ENCODE measurements at places on chromosomes 2 and 18. TPM values are rescaled to one million over a fixed set of nuclear protein-coding genes. Genes with fewer than 3 reads are reported as not detected.

- peak overlapping the region; percentile 75 for H3K27ac ChIP-seq
- H3K4me1 ChIP-seq: peaks cover 15% of the 10 kb centered on the region
- no peaks in the 10 kb centered on the region for H3K36me3 ChIP-seq
- DNase-seq: no peak
- H3K4me3 ChIP-seq: no peak overlapping the region
These were observed 916 bp upstream of the OSBPL1A start for GRCh38 chr18:24398540-24398939.

- H3K27me3 ChIP-seq: no peaks in the 10 kb centered on the region
- no peak overlapping the region for H3K27ac ChIP-seq
- peaks cover 13% of the 10 kb centered on the region for H3K4me1 ChIP-seq
These were observed 72.1 kb downstream of the AP1S3 start for GRCh38 chr2:223765221-223765785.

- peaks cover 43% of the 10 kb centered on the region for H3K36me3 ChIP-seq
- no peaks in the 10 kb centered on the region for H3K27me3 ChIP-seq
- no peaks in the 10 kb centered on the region for H3K4me1 ChIP-seq
These were observed 35.7 kb downstream of the THUMPD2 start for GRCh38 chr2:39743269-39743776.

DNA sequence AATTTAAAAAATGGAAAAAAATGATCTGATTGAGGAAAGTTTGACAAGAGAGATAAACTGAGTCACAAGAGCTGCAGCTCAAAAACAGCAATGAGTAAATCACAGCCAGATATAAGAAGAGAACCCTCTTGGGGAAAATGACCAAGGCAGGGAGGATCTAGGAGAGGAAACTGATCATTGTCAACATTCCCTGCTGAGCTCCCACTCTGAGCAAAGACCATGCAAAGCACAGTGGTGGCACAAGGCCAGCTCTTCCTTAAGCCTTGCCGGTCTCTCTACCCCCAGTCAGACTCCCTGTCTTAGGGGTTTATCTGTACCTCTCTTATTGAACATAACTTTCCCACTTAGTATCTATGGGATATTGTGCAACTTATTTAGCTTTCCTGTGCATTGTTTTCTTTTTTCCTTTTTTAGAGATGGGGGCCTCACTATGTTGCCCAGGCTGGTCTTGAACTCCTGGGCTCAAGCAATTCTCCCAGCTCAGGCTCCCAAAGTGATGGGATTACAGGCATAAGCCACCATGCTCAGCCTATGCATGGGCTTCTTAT is 54.0 kb upstream of the PPP1CB start:
- no peaks in the 10 kb centered on the region for H3K36me3 ChIP-seq
- no peak for DNase-seq
- H3K4me1 ChIP-seq: no peaks in the 10 kb centered on the region
- no peaks in the 10 kb centered on the region for H3K27me3 ChIP-seq
- no peak overlapping the region for H3K27ac ChIP-seq
- H3K4me3 ChIP-seq: no peak overlapping the region

- H3K36me3 ChIP-seq: no peaks in the 10 kb centered on the region
- peak within 1 kb of the TSS; percentile 48 for H3K4me3 ChIP-seq
- H3K27ac ChIP-seq: no peak within 1 kb of the TSS
- no peaks in the 10 kb centered on the region for H3K4me1 ChIP-seq
- DNase-seq: no peak
These were observed at the start of gene SCN9A for GRCh38 chr2:166375736-166376487. SCN9A (minus strand) TSS chr2:166375944; CDS start chr2:166311756, 64,188 bp downstream.

DNA sequence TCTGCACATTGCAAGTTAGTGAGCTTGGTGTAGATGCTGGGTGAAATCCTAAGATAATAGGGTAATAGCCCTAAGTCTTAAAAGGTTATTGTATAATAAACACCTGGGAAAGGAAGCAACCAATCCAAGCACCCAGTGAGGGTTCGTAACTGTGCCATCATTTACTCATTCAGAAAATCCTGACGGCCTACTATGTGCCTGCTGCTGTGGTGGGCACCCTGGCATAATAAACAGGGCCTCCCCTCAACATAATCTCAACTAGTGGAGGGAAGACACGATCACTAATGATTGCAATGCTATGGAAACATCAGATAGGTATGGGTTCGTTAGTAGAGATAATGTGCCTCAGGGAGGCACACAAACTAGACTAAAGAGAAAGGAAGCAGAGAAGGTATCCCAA is 48.9 kb upstream of the CCDC85A start:
- no peak for DNase-seq
- no peaks in the 10 kb centered on the region for H3K36me3 ChIP-seq
- no peaks in the 10 kb centered on the region for H3K27me3 ChIP-seq

GRCh38 chr2:88521445-88522073 is 69.1 kb upstream of the FOXI3 start:
- H3K36me3 ChIP-seq: no peaks in the 10 kb centered on the region
- no peaks in the 10 kb centered on the region for H3K4me1 ChIP-seq
- no peak for DNase-seq

The RAPH1 gene
- total RNA-seq: 31.4 TPM

DNA sequence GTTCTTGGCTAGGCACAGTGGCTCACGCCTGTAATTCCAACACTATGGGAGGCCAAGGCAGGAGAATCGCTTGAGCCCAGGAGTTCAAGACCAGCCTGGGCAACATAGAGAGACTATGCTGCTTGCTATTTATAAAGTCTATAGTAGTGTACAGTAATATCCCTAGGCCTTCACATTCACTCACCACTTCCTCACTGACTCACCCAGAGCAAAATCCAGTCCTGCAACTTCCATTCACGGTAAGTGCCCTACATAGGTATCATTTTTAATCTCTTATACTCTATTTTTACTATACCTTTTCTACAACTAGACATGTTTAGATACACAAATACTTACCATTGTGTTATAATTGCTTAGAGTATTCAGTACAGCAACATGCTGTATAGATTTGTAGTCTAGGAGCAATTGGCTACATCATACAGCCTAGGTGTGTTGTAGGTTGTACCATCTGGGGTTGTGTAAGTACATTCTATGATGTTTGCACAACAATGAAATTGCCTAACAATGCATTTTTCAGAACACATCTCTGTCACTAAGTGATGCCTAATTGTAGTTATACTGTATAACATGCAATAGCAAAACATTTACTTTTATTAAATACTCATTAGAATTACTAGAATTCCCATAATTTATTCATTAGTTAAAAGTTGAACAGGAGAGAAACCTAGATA is 8.8 kb downstream of the DHX57 start:
- no peak overlapping the region for H3K27ac ChIP-seq
- H3K36me3 ChIP-seq: no peaks in the 10 kb centered on the region
- H3K4me3 ChIP-seq: no peak overlapping the region
- H3K4me1 ChIP-seq: no peaks in the 10 kb centered on the region
- DNase-seq: no peak

- no peak overlapping the region for H3K27ac ChIP-seq
- no peak for DNase-seq
- H3K4me3 ChIP-seq: no peak overlapping the region
- no peaks in the 10 kb centered on the region for H3K27me3 ChIP-seq
These were observed 268.9 kb upstream of the TANK start for GRCh38 chr2:160891353-160891740.

DNA sequence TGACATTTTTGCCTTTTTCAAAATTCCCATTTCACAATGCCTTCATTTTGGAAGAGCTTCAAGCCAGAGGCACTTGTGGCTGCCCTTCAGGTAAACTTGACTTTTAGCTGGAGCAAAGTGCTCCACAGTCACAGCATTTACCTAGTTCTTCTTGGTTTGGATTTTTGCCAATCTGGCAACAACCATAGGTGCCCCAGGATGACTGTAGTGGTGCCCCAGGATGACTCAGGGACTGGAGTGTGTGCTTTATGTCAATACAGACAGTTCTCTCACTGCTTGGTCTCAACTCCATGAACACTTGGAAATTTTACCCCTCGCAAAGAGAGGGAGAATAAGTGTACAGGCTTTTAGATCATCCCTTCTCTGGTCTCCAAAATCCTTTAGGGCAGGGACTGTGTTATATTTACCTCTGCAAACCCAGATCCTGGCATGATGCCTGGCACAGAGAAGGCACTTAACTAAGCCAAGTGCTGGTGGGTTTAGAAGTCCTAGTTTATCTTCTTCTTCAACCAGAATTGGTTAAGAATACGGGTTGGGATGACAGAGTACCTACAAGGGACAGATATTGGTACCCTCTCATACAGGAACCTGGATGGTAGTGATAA is 15.3 kb upstream of the PTPN4 start:
- no peak overlapping the region for H3K27ac ChIP-seq
- no peak overlapping the region for H3K4me3 ChIP-seq
- peaks cover 8% of the 10 kb centered on the region for H3K27me3 ChIP-seq
- DNase-seq: no peak
- H3K36me3 ChIP-seq: no peaks in the 10 kb centered on the region

The CETN1 gene
- total RNA-seq: not detected

GRCh38 chr2:96895746-96896651 is 26.1 kb upstream of the SEMA4C start:
- no peak for DNase-seq
- H3K36me3 ChIP-seq: no peaks in the 10 kb centered on the region
- H3K4me1 ChIP-seq: peaks cover 13% of the 10 kb centered on the region
- no peak overlapping the region for H3K27ac ChIP-seq
- no peaks in the 10 kb centered on the region for H3K27me3 ChIP-seq
